ENCODE measurements at places on chromosomes 2 and 18. TPM values are rescaled to one million over a fixed set of nuclear protein-coding genes. Genes with fewer than 3 reads are reported as not detected.

TP53I3 gene
- total RNA-seq: 25.4 TPM

SP5 gene
- total RNA-seq: 0.69 TPM

SKA1 gene
- total RNA-seq: 3.0 TPM

CNRIP1 gene
- 6.9 TPM for total RNA-seq

VWA3B gene
- 0.09 TPM for total RNA-seq

CELF4 gene
- total RNA-seq: 1.6 TPM

POTEI gene
- 2.4 TPM for total RNA-seq

RAMP1 gene
- 3.1 TPM for total RNA-seq

PRKAG3 gene
- total RNA-seq: not detected

BIN1 gene
- 94.9 TPM for total RNA-seq

LOXL3 gene
- 23.7 TPM for total RNA-seq

TCF23 gene
- total RNA-seq: not detected

ADRA2B gene
- 61.8 TPM for total RNA-seq

AQP12A gene
- not detected for total RNA-seq

CNOT11 gene
- total RNA-seq: 52.7 TPM

CCBE1 gene
- 1.8 TPM for total RNA-seq

ASXL3 gene
- 8.0 TPM for total RNA-seq

NYAP2 gene
- total RNA-seq: not detected

ANKRD30B gene
- total RNA-seq: not detected

GRCh38 chr2:160365716-160366367 lies 127.8 kb downstream of the RBMS1 start:
- no peak for DNase-seq

GRCh38 chr18:24518596-24518995 lies 58.2 kb downstream of the HRH4 start:
- no peak for DNase-seq

GRCh38 chr18:68779169-68779568 lies 18.7 kb upstream of the CCDC102B start:
- peak; percentile 86 for DNase-seq

- DNase-seq: no peak
These were observed 72.2 kb upstream of the DYNC1I2 start for GRCh38 chr2:171615069-171615468.

DNA sequence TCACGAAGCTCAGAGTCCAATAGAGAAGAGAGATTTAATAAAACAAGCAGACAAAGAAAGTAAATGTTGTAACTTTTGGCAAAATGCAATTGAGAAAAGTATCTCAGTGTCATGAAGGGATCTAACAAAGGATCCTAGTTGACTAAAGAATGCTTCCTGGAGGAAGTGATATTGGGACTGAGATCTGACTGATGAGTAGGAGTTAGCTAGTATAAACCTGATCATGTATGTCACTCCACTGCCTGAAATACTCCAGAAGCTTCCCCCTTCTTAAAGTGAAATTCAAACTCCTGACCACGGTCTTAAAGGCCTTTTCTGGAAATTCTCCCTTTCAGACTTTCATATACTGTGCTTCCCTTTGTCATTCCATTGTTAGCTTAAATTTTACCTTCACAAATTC lies 1102.4 kb upstream of the ZEB2 start:
- no peak for DNase-seq

DNA sequence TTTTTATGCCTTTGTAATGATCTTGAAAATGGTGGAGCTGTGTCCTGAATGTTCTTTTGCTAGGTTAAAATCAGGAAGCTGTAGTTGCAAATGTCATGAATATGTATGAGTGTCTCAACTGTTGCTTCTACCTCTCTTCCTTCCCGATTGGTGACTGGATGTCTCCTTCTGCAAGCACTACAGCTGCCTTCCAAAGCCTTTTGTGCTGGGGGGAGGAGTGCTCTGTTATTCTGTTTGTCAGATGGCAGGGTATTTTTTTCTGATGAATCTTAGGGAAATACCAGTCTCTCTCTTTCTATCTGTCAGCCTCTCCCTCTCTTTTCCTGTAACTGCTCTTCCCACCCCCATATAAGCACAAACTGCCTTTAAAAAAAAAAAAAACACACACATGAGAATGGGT lies 1396.3 kb upstream of the CELF4 start:
- no peak for DNase-seq

DNA sequence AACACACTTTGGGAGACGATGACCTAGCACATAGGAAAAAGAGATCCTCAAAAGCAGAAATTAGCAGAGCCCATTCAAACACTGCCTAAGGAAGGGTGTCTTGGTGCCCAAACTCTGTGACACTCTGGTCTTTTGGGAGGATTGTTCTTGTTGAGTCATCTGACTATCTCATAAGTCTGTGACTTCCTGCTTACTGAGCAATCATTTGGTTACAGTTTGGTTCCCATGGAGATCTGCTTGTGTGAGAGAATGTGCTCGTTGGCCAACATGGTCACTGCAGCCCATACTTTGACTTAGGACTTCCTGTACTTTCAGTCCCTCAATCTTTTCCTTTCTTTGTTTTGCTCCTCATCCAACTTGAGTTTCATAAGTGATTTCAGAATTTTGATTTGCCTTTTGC lies 602.9 kb downstream of the NYAP2 start:
- no peak for DNase-seq

- DNase-seq: peak; percentile 30
These were observed 241.3 kb downstream of the PAX3 start for GRCh38 chr2:222057347-222058073.

DNA sequence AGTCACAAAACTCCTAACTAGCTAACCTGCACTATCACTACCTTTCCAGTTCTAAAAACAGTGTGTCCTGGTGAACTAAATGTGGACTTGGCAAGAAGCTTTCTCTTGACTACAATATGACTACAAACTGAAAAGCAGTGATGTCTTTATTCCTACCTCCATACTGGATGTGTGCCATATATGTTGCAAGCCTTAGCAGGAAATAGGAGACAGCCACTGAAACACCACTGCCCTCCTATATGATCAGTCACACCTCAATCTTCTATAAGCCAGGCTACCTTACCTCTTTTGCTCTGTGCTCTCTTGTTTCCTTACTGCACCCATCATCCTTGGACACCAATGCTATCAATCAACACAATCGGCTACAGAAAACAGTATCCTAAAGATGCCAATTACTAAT lies 34.1 kb downstream of the SS18 start:
- no peak for DNase-seq

- peak; percentile 29 for DNase-seq
These were observed 19.4 kb downstream of the RRM2 start for GRCh38 chr2:10141736-10142639.

GRCh38 chr2:239160226-239161143 lies 240.3 kb downstream of the HDAC4 start:
- DNase-seq: no peak

- no peak for DNase-seq
These were observed 78.6 kb downstream of the PTPRM start for GRCh38 chr18:7645756-7646155.

DNA sequence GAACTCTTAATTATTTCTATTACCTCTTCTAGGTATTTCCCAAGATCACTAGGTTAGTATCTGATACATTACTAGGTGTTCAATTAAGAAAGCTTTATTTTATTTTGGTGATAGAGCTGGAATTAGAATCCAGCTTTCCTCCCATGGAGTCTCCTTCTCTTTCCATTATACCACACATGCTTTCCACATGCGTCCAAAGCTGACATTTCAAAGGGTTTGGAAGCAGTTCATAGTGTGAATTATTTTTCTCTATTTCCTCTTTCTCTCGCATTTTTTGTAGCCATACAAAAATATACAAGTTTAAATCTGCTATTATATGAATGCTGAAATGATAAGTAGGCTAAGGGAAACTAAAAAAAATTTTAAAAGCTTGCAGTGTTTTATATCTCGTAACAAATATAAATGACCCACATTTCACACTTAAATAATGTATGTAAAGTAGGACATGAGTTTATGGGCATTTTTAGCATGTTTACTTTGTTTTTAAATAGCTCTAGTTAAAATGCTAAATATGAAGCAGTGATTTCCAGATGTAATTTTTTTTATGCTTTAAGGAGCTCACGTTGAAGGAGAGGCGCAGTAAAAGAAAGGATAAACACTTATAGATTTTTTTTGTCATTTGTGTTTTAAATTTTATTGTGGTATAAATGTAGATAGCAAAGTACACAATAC lies 20.1 kb downstream of the ZC3H6 start:
- no peak for DNase-seq

- DNase-seq: no peak
These were observed 349.8 kb downstream of the TNS1 start for GRCh38 chr2:217652761-217653639.

- no peak for DNase-seq
These were observed 12.6 kb downstream of the DNER start for GRCh38 chr2:229701716-229702115.

- DNase-seq: no peak
These were observed 39.9 kb upstream of the TSPYL6 start for GRCh38 chr2:54295911-54296310.

DNA sequence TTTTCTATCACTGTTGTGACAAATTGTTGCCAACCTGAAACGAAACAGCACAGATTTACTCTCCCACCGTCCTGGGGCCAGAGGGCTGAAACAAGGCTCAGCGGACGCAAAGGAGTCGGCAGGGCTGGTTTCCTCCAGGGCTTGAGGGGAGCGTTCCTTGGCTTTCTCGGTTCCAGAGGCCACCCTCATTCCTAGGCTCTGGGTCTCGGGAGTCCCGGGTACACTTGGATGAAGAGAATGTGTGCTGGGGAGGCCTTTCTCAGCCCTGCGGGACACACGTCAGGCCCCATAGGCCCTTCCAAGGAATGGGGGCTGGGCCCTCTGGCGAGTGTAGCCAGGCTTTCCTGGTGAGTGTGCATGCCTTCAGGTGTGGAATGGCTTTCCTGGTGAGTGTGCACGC lies 287.3 kb upstream of the HS6ST1 start:
- DNase-seq: no peak

DNA sequence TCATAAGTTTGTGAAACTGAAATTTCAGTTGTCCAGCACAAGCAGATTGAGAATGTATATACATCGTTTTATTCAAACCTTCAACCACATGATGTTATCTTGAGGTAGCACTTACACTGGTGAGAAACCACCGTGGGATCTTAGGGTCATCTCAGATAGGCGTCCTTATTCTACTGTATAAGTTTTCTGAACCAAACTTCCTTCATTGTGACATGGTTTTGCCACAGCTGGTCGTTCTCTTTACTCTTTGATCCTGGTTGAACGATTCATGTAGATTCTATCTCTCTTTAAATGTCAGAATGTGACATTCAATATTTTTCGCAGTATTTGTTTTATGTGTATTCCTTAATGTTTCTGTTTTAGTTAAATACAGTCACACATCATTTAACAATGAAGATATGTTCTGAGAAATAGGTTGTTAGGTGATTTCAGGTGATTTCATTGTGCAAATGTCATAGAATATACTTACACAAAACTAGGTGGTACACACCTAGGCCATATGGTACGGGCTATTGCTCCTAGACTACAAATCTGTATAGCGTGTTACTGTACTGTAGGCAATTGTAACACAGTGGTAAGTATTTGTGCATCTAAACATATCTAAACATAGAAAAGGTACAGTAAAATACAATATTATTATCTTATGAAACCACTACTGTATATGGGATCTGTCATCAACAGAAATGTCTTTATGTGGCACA lies 17.9 kb upstream of the ARHGAP25 start:
- no peak for DNase-seq

DNA sequence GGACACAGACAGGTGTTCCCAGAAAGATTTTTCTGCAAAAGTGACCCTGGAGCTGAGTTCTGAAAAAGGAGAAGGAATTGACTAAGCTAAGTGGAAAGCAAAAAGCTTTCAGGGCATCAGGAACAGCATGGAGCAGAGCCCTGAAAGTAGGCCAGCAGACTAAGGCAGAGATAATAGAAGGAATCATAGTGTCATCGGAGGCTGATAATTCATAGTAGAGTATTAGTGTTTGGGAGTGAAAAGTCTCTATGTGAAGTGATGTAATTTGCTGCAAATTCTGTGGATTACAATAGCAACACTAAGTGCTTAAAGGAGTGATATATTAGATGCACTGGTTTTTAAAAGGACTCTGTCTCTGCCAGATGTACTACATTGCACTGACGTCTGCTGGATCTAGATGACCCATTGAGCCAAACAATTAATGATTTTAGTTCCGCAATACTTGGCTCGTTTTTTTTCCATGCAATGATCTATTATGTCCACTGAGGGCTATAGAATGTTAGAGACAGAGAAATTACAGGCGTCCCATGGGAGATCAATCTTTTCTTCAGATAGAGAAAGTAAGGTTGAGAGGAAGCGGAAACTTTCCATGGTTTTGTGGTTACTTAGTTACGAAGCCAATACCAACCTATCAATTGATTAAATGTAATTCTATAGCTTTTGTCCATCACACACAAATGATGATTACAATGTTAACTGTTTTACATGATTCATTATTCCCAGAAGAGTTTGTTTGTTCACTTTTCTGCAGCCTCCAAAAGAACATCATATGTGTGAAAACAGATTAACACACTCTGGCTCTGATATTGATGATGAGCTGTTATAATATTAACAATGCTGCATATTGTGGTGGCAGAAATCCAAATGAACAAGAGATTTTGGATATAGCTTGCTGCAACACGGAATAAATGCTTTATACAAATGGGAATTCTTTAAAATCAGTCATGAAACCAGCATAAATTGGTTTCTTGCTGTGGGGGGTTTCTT lies 143.7 kb downstream of the MC4R start:
- no peak for DNase-seq

GRCh38 chr2:8249769-8250168 lies 432.1 kb upstream of the ID2 start:
- DNase-seq: no peak

GRCh38 chr18:45291621-45292615 lies 323.4 kb upstream of the SLC14A2 start:
- DNase-seq: peak; percentile 18

DNA sequence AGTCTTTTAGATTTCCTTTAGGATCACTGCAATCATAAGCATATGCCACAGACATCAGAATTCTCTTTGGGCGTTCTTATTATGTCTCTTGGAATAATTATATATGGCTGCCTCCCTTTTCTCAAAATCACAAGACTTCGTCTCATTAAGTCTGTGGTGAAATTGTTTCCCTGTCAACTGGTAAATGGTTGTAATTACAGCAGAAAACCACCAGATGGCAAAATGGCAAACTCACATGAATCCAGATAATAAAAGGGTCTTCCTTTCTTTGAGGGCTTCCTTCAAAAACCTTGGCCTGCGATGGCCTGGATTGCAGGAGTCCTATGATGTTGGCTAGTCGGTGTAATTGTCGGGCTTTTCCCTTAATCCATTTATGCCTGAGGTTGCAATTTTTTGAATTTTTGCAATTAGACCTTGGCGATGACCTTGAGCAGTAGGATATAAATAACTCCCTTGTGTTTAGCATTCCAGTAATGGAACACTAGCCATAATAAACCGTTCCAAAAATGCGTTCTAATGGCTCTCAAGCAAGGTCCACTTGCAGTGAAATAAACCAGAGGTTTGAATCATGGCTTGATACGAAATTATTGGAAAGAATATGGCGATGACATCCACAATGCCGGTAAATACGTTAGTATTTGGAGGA lies 656.4 kb downstream of the MBD2 start:
- DNase-seq: peak; percentile 32

DNA sequence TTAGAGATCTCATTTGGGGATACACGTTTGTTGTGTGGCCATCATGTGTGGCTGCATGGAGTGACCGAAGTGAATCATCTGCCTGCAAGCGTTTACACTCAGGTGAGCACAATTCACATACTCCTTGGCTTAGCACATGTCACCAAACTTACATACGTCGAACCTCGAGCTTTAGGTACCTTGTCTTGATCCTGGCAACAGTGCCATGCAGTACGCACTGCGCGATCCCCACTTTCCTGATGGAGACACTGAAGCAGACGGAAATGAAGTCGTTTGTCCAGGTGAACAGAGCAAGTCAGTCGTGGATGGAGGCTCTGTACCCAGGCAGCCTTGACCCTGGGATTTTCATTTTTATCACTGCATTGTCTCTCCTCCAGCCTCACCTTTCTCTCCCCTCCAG lies 32.3 kb downstream of the KLHL29 start:
- no peak for DNase-seq

Data from cardiac muscle cell (in vitro differentiated cells and primary cell).